ENCODE measurements at places on chromosomes 12 and 14. TPM values are rescaled to one million over a fixed set of nuclear protein-coding genes. Genes with fewer than 3 reads are reported as not detected.

Gene SLC6A12
- total RNA-seq: 11.1 TPM

Gene SUDS3
- total RNA-seq: 28.8 TPM

GRCh38 chr14:98769326-98769725, 502.7 kb downstream of the BCL11B start:
- no peak for DNase-seq

DNA sequence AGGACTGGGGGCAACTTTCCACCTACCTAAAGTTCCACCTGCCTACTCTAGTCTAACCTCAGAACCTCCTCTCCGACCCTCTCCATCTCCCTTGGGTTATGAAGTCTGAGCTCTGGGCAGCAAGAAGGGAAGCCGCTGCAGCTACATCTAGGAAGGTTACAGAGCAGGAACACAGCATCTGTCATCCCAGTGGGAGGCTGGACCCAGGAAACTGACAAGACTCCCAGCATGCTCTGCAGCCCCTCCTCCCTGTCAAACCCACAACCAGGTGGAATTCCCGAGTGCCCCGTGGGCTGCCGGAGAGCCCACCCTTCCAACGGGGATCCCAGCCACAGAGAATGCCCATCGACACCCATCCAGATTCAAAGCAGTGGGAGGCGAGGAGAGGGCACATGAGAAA, 2.1 kb downstream of the TESC start:
- peak; percentile 32 for DNase-seq

DNA sequence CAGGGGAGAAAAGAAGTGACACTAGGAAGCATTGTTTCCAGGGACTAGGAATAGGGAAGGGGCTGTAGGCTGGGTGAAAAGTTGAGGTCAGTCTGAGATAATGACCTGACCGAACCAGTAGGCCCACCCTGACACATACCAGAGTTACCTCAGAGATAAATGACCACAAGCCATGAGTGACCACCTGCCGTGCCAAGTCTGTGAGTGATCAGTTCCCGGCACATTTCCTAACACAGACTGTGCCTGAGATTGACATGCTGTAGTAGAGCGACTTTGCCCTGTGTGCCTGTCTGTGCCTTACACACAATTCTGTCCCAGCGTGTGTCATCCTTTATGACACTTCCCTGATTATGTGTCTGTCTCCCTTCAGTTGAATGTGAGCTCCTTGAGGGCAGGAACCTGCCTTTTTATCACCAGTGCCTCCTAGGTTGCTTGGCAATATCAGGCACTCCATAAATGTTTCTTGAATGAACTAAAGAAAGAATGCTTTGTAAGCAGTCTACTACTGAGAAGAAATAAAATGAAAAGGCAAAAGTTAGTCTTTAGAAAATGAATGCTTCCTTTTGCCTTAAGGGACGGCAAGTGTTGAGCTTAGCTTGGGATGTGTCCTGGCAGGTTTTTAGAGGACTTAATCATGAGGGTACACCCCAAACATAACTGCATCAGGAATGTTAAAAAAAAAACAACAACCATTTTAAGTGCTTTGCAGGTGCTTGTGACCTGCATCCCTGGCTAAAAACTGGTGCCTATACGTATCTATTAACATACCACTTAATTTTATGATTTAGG, 9.6 kb upstream of the SSPN start:
- DNase-seq: no peak

GRCh38 chr12:14681190-14681589, 15.2 kb downstream of the GUCY2C start:
- no peak for DNase-seq

DNA sequence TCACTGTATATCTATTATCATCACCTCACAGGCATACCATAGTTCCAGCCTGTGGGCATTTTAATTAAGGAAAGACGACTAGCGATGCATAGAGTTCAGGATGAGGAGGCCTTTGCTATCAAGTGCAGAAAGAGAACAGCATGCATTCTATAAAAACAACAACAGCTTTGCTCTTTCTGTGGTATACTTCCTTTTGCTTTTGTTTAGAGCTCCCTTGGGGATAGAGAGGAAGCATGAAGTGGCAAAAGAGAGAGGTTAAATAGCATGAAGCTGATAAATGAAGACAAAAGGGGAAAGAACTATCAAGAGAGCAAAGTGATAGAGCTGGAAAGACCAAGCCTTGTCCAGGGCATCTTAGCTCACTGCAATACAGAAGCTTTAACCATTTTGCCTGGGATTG, 23.5 kb downstream of the IFNG-AS1 start:
- no peak for DNase-seq

All from upper lobe of right lung (tissue), 1 donor.